ENCODE measurements at places on chromosomes 2 and 18. TPM values are rescaled to one million over a fixed set of nuclear protein-coding genes. Genes with fewer than 3 reads are reported as not detected.

The MSH6 gene
- 30.9 TPM for total RNA-seq

The IL18R1 gene
- 6.5 TPM for total RNA-seq

The SIX3 gene
- not detected for total RNA-seq

The CCDC68 gene
- total RNA-seq: not detected

The HNRNPA3 gene
- 108 TPM for total RNA-seq

The SDC1 gene
- total RNA-seq: not detected

The LRATD1 gene
- under 0.01 TPM for total RNA-seq

The MAL gene
- 30.4 TPM for total RNA-seq

The NCKAP5 gene
- total RNA-seq: under 0.01 TPM

The APCDD1 gene
- under 0.01 TPM for total RNA-seq

The NTSR2 gene
- not detected for total RNA-seq

The ARHGEF33 gene
- under 0.01 TPM for total RNA-seq

The FBXO41 gene
- total RNA-seq: 4.2 TPM

The CCDC141 gene
- total RNA-seq: 33.9 TPM

The LYPD6 gene
- not detected for total RNA-seq

The TEX261 gene
- 16.7 TPM for total RNA-seq

The GALNT1 gene
- total RNA-seq: 50.4 TPM

The FOXD4L1 gene
- total RNA-seq: 0.10 TPM

The POTEI gene
- under 0.01 TPM for total RNA-seq

The GYPC gene
- 132 TPM for total RNA-seq

The ERCC3 gene
- total RNA-seq: 45.3 TPM

The PAX8 gene
- total RNA-seq: 0.31 TPM

The TGFA gene
- total RNA-seq: 0.63 TPM

The NFE2L2 gene
- 123 TPM for total RNA-seq

The PRKCE gene
- total RNA-seq: 13.6 TPM

The TAF4B gene
- 28.1 TPM for total RNA-seq

The STARD6 gene
- not detected for total RNA-seq

The TXNDC2 gene
- 0.10 TPM for total RNA-seq

The PASK gene
- total RNA-seq: 101 TPM

The SCLY gene
- 4.6 TPM for total RNA-seq

The ID2 gene
- 717 TPM for total RNA-seq

The GPR45 gene
- not detected for total RNA-seq

The ZNF516 gene
- total RNA-seq: 27.7 TPM

The ANKRD36B gene
- total RNA-seq: 61.6 TPM
